T-helper 17 cell (primary cell): ENCODE measurements at places on chromosomes 7 and 10.
A peak's percentile ranks its signal among the peaks of the same experiment; 100 is the strongest.

GRCh38 chr10:131703541-131703940 is 197.3 kb upstream of the PPP2R2D start:
- no peak for DNase-seq

DNA sequence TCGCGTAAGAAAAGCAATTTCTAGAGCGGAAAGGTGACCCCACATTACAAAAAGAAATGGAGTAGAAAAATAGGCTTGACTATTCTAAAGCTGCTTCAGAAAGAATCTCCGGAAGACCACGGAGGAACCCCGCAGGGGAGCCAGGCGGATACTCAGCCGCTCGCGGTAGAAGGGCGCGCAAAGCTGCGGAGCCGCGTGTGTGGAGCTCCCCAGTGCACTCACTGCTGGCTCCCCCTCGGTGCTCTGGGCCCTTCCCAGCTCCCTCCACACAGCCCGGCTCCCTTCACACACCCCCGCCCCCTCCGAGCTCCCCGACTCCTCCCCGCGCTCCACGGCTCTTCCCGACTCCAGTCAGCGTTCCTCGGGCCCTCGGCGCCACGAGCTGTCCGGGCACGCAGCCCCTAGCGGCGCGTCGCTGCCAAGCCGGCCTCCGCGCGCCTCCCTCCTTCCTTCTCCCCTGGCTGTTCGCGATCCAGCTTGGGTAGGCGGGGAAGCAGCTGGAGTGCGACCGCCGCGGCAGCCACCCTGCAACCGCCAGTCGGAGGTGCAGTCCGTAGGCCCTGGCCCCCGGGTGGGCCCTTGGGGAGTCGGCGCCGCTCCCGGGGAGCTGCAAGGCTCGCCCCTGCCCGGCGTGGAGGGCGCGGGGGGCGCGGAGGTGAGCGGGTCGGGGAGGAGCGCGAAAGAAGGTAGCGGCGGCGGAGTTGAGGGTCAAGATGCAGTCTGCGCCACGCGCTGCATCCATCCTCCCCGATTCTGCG is at the start of gene STEAP2:
STEAP2 (plus strand) TSS at position 350 of the 758 bp plus-strand sequence. CDS start 13,343 bp downstream, outside the sequence.
- no peak for DNase-seq

DNA sequence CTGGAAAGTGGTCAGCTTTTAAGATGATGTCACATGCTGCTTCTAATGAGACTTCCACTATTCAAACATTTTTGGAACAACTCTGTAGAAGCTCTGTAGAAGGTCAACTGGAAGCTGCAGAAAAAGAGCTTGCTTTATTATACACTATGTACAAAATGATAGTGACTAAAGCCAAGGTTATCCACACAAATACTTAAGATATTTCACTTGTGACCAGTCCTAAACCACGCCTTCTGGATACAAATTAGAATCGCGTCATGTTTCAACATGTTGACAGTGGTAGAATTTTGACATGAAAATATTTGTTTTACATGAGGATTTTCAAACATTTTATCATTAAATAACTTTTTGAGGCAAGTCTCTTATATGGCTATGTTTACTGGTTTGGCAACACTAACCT is 499.6 kb upstream of the PHF14 start:
- no peak for DNase-seq

DNA sequence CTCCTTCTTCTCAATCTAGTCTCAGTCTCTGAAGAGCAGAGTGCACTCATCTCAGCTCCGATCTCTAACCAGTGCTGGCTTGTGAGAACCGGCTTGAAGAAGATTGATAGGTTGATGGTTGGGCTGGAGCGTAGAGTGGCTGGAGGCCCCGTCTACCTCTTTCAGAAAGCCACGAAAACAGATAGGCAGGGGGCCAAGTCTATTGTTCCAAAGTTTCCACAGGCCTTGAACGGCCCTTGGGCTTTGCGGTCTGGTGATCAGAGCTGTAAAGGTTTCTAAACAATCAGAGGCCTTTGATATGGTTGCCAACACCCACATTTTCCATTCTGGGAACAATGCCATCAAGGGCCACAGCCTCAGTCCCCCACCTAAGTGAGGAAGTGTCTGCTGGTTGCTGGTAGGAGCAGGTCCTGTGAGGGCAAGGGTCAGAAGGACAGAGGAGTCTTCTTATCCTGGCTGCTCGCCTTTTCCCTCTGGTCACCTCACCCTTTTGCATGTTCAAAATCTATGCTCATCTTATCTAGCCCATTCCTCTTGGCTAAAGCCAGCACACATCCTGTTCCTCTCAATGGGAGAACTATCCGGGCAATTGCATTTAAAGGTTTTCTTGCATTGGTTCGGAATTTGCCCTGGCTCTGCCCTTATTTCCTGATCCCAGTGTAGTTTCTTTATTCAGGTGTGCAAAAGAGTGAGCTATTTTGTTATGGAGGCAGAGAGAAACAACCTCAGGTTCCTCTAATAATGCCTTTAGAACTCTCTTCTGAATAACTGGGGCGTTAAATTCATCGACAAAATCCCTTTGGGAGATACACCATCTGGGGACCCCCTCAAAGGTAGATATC is 70.3 kb upstream of the KMT2E start:
- DNase-seq, result peak; percentile 56

DNA sequence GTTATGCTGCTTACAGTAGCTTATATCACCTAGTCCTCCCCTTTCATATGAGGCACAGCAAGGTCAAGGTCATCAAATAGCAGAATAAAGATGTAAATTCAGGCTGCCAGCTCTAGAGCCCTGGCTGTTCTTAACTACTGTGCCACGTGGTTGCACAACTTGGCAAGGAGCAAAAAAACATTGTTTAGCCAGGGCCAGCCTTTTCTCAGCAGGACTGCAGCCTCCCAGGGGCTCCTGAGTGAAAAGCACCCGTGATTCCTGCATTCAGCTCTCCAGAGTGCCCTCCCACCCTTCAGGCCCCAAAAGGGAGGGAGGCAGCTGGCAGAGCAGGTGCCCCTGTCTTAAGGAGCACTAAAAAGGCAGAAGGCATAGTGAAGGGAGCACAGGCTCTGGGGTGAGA is 31.8 kb upstream of the TM9SF3 start:
- DNase-seq, result no peak

DNA sequence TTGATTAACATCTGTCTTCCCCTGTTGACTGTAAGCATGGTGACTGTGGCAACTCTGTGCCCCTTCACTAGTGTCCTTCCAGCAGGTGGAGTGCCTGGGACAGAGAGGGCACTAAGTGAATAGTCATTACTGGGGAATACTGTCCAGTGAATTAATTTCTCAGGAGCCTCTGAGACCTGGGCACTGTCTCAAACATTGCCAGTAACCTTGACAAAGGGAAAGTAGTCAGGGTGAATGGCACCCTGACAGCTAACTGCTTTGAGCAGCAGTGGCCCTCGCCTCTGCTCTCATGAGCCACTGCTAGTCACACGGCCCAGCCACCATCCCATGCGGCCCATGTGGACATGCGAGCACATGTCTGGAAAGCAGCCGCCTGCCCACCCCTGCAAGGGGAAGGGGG is 13.1 kb upstream of the GRB10 start:
- DNase-seq, result no peak

GRCh38 chr7:27099453-27100370 is 2.8 kb downstream of the HOXA2 start:
- DNase-seq, result no peak

- no peak for DNase-seq
These were observed 75.4 kb downstream of the HDAC9 start for GRCh38 chr7:18570890-18571478.

GRCh38 chr10:29199941-29200679 is 88.8 kb upstream of the LYZL1 start:
- no peak for DNase-seq

- no peak for DNase-seq
These were observed 28.5 kb upstream of the PSMG3 start for GRCh38 chr7:1598286-1598685.

DNA sequence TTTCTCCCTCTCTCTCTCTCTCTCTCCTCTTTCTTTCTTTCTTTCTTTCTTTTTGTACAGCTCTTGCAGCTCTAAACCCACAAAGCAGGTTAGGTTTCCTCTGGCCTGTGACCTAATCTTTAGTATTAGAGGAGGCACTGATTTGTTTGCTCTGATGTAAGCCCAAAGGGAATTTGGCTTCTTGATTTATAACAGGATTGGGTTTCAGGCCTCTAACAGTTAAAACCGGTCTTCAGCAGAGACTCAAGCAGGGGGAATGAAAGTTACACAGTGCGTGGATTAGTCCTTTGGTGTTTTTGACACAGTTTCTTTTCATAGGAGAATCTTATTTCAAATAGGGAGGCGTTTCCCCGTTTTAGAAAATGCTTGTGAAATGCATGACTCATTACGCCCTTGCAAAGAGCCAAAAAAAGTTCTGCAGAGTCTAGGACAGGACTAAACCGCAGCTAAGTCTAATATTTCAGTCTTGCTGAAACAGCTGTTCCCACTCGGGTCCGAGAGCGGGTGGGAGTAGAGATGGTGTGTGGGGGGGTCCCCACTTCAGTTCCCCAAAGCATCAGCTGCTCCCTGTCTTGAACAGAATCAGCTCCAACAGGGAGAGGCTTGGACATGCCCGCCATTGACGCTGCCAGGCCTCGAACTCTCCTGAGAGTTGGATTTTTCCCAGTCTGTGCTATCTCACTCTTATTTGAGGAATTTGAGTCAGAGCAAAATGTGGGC is 296.5 kb upstream of the PITRM1 start:
- no peak for DNase-seq

DNA sequence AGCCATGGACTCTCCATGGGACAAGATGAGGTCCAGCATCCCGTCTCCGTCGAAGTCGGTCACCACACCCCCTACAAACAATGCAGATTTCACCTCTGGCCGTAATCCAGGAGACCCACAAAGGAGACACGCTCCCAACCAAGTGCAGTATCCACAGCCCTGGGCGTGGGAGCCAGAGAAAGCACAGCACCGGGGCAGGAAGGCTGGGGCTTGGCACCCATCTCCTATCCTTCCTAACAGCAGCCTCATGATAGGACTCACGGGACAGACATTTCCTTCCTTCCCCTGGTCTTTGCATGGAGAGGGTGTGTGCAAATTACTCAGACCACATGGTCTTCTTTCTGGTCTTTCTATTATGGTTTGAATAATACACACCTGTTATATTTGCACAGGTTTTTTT is 46.3 kb downstream of the GOLGA7B start:
- DNase-seq, result no peak

DNA sequence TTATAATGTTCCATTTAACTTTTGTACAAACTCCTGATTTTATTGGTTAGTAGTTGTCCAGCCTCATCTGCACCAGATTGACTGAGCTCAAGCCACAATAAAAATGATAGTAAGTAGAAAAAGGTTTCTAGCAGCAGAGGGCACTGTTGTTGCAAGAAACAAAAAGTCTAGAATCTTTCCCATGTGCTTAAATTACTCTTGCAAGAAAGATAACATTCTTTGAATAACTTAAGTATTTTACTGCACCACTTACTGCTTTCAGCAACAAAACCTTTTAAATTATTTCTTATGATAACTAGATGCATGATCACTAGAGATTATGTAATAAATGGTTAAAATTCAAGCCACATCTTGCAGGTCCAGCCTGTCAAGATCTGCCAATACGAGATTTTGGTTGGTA is 27.0 kb downstream of the LMOD2 start:
- DNase-seq, result no peak

- no peak for DNase-seq
These were observed 9.2 kb upstream of the CPA1 start for GRCh38 chr7:130371046-130371445.

- no peak for DNase-seq
These were observed 170.6 kb downstream of the ARHGAP21 start for GRCh38 chr10:24553051-24553612.

DNA sequence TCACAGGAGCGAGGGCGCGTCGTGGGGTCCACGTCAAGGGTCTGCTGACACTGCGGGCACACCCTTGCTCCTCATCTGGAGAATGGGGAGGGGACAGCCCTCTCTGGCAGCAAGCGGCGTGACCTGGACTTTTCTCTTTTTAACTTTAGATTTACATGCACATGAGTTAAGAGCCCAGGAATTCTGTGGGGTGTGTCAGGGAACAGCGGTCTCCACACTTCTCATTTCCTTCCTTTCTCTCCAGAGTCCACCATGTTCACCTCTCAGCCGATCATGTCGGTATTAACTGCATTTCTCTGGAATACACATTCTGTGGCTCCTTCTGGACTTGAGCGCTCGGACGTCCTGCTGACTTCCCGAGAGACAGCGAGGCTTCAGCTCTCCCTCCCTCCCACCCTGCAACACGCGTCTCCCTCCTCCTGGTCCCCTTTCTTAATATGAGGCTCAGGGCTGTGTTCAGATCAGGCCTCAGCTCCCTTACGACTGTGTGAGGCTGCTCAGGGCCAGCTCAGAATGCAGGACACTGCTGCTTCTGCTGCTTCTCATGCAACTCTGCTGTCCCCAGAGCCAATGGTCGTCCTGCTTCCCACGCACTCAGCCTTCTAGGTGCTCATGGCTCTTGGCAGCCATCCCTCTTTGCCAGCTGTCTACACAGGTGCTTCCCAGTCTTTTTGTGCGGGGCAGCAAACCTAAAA is 261.3 kb downstream of the ELFN1 start:
- DNase-seq, result no peak

- DNase-seq, result no peak
These were observed 93.6 kb downstream of the HTR5A start for GRCh38 chr7:155163696-155164095.

GRCh38 chr10:103806395-103807187 is 48.8 kb downstream of the SH3PXD2A start:
- no peak for DNase-seq

GRCh38 chr10:12617191-12618175 is 268.1 kb downstream of the CAMK1D start:
- no peak for DNase-seq

GRCh38 chr10:32337350-32337749 is 9.6 kb downstream of the EPC1 start:
- no peak for DNase-seq

DNA sequence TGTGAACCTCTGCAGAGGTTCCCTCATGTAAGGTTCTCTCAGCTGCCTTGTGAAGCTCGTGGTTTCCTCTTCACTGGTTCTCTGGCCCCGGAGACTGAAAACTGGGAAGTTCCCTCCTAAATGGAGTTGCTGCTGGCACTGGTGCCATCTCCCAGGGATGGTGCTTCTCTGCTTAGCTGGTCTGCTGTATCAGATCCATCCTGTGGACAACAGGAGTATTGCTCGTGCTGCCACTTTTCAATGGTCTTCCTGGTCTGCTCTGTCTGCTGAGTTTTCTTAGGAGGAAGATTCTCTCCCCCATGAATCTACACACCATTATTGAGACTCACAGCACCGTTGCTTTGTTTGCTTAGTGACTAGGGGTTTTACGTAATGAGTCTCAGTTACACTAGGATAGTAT is 247.8 kb downstream of the OTUD1 start:
- DNase-seq, result no peak

- no peak for DNase-seq
These were observed 207.9 kb downstream of the DOCK4 start for GRCh38 chr7:111998326-111998725.
